Activated naive CD4-positive, alpha-beta T cell treated with anti-CD3 and anti-CD28 coated beads, Interleukin-2, amount 10 ng/mL, durations not matched to agents 7 days and 5 days (primary cell): ENCODE measurements at places on chromosomes 3 and 15.

DNA sequence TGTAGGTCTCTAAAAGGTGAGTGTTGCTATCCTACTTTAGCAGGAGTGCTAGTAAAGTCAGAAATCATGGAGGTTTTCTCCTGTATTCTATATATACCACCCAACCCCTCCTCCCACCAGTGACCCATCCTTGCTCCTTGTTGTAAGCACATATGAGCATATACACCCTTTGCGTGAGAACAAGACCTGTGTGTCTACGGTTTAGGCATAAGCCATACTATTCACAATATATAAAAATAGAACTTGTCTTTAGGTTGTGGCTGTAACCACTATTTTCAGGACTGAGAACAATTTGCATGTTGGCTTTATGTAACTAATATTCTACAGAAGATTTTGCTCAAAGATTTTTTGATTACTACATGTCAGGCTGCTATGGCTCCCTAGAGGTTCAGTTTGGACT is 59.1 kb upstream of the TOP2B start:
- DNase-seq = no peak

DNA sequence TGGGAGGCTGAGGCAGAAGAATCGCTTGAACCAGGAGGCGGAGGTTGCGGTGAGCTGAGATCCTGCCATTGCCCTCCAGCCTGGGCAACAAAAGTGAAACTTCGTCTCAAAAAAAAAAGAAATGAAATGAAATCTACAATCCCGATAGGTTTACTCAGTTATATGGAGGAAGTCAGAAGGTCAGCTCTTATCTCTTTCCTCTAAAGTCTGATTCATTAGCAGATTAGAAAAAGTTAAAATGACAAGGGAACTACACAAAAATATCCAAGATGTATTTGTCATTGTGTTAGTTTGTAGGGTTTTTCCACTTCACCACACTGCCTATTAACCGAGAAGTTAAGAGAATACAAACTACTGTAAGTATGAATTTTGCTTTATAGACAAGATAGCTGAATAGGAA is 420.6 kb downstream of the SHQ1 start:
- no peak for DNase-seq

- DNase-seq = no peak
Observed at GRCh38 chr3:110887176-110887575, 184.4 kb upstream of the NECTIN3 start.

DNA sequence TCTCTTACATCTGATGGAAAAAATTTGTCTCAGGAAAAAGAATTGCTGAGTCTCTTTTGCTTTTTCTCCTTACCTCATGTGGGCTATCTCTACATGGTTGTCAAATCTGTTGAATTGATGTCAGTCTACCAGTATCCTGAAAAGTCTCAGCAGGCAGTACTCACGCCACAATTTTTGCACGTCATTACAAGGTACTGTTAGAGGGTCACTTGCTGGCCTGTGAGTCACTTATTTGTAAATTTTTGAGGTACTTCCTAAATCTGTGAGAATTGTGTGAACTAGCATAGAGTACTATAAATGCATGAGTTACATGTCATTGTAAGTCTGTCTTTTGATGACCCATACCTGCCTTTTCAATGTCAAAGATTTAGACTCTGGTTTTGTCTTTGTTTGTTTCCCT is 15.9 kb downstream of the HPS3 start:
- DNase-seq = no peak

- peak; percentile 78 for DNase-seq
Observed at GRCh38 chr15:89419370-89419984, 76.9 kb downstream of the RHCG start.

GRCh38 chr15:80371924-80372323 is 32.3 kb upstream of the ARNT2 start:
- DNase-seq = no peak

GRCh38 chr3:51983578-51984268 is 388 bp downstream of the ACY1 start:
- no peak for DNase-seq

GRCh38 chr3:188257384-188258026 is 103.5 kb downstream of the LPP start:
- no peak for DNase-seq

DNA sequence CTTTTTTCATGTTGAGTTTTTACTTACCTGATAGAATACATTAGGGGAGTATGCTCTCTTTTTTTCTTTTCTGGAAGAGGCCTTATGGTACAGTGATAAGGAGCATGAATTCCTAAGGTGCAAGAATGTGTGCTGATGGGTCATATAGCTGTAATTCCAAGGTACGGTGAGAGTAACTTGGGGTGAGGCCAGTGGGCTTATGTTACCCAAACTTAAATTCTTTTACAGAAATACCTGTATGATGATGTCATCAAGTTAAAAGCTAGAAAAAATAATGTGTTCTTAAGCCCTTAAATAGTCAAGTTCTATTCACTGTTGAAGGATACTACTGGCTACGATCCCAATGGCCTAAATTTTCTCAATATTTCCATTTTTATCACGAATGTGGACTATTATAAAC is 111.2 kb downstream of the GMPS start:
- no peak for DNase-seq

- DNase-seq = no peak
Observed at GRCh38 chr3:22714749-22715148, 488.4 kb upstream of the UBE2E2 start.
